ENCODE measurements at places on chromosomes 4 and X. TPM values are rescaled to one million over a fixed set of nuclear protein-coding genes. Genes with fewer than 3 reads are reported as not detected.

DNA sequence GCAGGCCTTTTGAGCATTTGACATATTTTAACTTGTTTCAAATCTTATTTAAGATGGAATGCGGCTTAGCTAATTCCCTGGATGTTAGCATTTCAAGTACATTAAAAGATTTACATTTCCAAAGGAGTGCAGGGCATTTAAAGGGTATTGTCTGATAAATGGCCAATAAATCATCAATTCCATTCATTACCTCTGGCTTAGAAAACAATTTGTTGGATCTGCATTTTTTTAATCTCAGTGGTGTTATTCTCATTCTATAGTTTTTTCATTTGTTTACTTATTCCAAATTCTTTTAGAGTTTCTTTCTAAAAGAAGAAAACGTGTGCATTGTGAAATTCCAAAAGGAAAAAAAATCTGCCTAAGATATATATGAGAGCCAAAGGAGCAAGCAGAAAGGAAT is 1.3 kb upstream of the NLRP2B start:
- DNase-seq = no peak
- no peak overlapping the region for H3K4me3 ChIP-seq
- H3K36me3 ChIP-seq = no peaks in the 10 kb centered on the region
- H3K4me1 ChIP-seq = no peaks in the 10 kb centered on the region
- no peaks in the 10 kb centered on the region for H3K27me3 ChIP-seq

DNA sequence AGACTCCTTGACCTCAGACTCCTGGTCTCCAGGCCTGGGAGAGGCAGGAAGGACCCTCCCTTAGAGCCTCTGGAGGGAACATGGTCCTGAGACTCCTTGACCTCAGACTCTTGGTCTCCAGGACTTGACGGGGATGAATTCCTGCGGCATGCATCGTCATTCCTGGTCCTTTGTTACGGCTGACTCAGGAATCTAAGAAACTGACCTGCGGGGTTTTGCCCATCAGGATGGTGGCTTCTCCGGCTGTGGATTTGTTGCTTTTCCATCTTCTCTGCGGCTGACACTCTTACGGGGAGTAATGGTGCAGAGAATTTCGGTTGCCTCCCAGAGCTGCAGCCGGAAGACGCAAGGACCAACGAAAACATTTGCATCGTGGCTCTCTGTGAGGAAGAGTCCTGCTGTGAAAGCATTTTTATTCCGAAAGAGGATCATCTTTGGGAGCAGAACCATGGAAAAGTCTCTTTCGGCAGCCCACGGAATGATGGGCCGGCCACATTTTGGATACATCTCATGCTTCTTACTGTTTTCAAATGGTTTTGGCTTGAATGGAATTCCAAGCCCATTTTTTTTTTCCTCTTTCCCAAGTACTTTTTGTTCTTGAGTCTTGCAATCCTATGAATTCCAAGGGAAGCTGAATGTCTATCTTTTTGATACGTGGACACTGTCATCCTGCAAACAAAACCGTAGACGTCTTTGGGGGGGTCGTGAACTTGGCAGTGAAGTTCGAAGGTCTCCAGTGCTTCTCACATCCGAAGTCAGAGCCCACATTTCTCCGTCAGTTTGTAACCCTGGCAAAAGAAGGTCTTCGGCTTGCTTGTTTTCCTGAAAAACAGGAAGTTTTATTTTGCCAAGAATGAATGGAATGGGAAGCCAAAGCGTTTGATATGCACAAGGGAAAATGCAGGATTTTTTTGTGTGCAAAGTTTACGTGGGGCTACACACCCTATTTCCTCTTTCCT is 36.5 kb downstream of the SHOX start:
- H3K27me3 ChIP-seq = no peaks in the 10 kb centered on the region
- H3K27ac ChIP-seq = no peak overlapping the region
- DNase-seq = no peak
- H3K4me3 ChIP-seq = no peak overlapping the region

DNA sequence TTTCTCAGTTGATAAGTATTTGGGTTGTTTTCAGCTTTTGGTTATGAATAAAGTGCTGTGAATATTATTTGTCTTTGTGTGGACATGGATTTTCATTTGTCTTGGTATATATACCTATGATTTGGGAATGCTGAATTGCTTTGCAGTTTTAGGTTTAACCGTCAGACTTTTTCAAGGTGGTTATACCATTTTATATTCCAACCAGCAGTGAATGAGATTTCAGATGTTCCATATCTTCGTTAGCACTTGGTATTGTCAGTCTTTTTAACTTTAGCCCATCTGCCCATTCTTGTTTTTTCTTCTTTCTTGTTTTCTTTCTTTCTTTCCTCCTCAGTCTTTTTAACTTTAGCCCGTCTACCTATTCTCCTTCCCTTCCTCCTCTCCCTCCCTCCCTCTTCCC is 106.0 kb downstream of the KDM6A start:
- no peaks in the 10 kb centered on the region for H3K27me3 ChIP-seq
- H3K4me3 ChIP-seq = no peak overlapping the region
- no peaks in the 10 kb centered on the region for H3K4me1 ChIP-seq

GRCh38 chrX:13911586-13911985 is 94.7 kb upstream of the GPM6B start:
- H3K36me3 ChIP-seq = no peaks in the 10 kb centered on the region
- no peaks in the 10 kb centered on the region for H3K27me3 ChIP-seq
- no peak overlapping the region for H3K27ac ChIP-seq

DNA sequence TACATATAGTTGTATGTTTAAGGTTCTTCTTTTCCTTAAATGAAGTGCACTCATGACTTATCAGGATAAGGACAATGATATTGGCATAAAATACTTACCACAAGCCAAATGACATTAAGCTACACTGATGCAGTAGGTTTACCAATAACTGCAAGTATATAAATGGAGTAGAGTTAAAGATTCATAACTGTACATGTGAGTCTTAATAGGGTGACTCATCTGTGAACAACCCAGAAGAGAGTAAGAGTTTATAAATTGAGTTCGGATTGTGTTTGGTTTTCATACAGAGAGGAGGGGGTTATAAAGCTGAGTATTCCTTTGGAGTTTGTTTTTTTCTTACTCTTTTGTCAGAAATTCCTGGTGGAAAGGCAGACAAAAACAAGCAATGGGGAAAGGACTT is 144.8 kb downstream of the TLL1 start:
- no peaks in the 10 kb centered on the region for H3K36me3 ChIP-seq
- H3K4me1 ChIP-seq = no peaks in the 10 kb centered on the region
- no peak overlapping the region for H3K4me3 ChIP-seq
- no peak overlapping the region for H3K27ac ChIP-seq

- no peaks in the 10 kb centered on the region for H3K27me3 ChIP-seq
- H3K36me3 ChIP-seq = no peaks in the 10 kb centered on the region
- no peaks in the 10 kb centered on the region for H3K4me1 ChIP-seq
- H3K27ac ChIP-seq = no peak overlapping the region
- H3K4me3 ChIP-seq = no peak overlapping the region
- no peak for DNase-seq
These were observed 8.8 kb downstream of the HTT-AS start for GRCh38 chr4:3065551-3065950.

GRCh38 chr4:48746608-48747362 is 33.3 kb downstream of the FRYL start:
- no peak overlapping the region for H3K4me3 ChIP-seq
- DNase-seq = no peak
- peaks cover 10% of the 10 kb centered on the region for H3K4me1 ChIP-seq
- no peaks in the 10 kb centered on the region for H3K36me3 ChIP-seq
- H3K27ac ChIP-seq = no peak overlapping the region

DNA sequence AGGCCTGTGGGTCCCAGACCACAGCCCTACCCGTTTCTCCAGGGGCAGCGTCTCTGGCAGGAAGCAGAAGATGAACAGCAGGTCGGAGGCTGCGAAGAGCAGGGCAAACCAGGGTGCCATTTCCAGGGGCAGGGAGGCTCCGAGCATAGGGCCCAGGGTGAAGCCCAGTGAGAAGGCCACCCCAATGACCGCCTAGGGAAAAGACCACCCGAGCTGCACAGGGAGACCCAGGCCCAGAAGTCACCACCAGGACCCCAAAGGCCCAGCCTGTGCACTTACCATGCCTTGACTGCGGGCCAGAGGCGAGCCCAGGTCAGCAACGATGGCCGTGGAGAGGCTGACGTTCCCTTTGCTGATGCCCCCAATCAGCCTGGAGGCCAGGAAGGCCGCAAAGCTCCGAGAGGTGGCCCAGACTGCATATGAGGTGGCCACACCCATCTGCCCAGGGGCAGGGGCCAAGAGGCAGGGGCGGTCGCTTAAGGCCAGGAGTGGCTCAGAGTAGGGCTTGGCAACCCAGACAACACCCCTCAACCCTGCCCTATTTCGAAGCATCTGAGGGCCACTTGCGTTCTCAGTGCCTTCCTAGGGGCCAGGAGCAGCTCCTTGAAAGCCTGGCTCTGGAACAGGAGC is 30.8 kb downstream of the NOP14 start:
- H3K36me3 ChIP-seq = peaks cover 38% of the 10 kb centered on the region
- H3K4me1 ChIP-seq = peaks cover 55% of the 10 kb centered on the region
- H3K27me3 ChIP-seq = no peaks in the 10 kb centered on the region
- DNase-seq = no peak
- no peak overlapping the region for H3K4me3 ChIP-seq

DNA sequence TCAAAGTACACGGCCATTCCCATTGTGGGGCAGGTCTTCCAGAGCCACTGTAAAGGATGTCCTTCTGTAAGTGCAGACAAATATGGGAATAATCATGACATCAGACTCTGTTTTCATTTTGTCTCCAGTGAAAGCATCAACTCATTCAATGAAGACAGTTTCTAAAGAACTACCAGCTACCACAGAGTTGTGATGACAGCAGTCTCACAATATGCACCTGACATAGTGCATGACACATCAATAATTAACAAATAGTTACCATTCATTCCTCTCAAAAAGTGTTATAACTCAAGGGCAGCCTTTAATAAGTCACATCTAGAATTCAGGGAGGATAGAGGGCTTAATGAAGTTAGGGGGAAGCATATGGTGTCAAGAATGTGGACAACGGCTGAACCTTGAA is 20.2 kb downstream of the MTTP start:
- H3K36me3 ChIP-seq = no peaks in the 10 kb centered on the region
- H3K4me3 ChIP-seq = no peak overlapping the region
- no peaks in the 10 kb centered on the region for H3K4me1 ChIP-seq
- no peak for DNase-seq
- no peak overlapping the region for H3K27ac ChIP-seq

- no peak for DNase-seq
- H3K27ac ChIP-seq = no peak overlapping the region
- H3K4me1 ChIP-seq = no peaks in the 10 kb centered on the region
- H3K4me3 ChIP-seq = no peak overlapping the region
These were observed 44.9 kb downstream of the CCNG2 start for GRCh38 chr4:77201857-77202256.

GRCh38 chr4:5722328-5722727 is 11.3 kb downstream of the EVC start:
- no peaks in the 10 kb centered on the region for H3K36me3 ChIP-seq
- DNase-seq = no peak
- H3K27ac ChIP-seq = no peak overlapping the region

DNA sequence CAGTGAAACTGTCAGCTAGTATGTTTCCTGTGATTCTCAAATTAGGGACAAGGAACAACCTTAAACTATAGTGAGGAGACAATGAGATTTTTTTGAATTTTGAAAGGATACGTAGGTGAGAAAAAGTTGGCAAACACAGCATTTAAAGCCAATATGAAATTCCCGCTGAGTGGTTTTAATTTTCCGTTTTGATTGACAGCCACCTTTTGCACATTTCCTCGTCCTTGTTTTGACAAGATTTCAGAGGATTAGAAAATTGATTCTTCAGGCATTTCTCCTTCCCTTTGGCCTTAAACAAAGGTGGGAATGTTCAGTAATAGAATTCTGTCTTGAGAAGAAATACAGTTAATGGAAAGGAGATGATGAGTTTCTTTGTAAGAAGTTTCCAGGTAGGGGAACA is 52.2 kb downstream of the RAPGEF2 start:
- no peaks in the 10 kb centered on the region for H3K4me1 ChIP-seq
- DNase-seq = no peak
- H3K27me3 ChIP-seq = no peaks in the 10 kb centered on the region
- H3K36me3 ChIP-seq = no peaks in the 10 kb centered on the region
- H3K27ac ChIP-seq = no peak overlapping the region

DNA sequence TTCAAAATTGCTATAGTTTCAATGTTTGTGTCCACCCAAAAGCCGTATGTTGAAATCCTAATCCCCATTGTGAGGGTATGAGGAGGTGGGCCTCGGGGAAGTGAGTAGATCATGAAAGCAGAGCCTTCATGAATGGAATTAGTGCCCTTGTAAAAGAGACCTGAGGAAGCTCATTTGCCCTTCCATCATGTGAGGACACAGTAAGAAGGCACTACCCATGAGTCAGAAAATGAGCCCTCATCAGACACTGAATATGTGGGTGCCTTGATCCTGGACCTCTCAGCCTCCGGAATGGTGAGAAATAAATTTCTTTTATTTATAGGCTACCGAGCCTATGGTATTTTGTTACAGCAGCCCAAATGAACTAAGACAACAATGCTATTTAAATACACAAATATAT is 57.7 kb upstream of the EFHC2 start:
- no peak overlapping the region for H3K27ac ChIP-seq
- no peaks in the 10 kb centered on the region for H3K27me3 ChIP-seq
- no peak for DNase-seq
- H3K4me3 ChIP-seq = no peak overlapping the region

DNA sequence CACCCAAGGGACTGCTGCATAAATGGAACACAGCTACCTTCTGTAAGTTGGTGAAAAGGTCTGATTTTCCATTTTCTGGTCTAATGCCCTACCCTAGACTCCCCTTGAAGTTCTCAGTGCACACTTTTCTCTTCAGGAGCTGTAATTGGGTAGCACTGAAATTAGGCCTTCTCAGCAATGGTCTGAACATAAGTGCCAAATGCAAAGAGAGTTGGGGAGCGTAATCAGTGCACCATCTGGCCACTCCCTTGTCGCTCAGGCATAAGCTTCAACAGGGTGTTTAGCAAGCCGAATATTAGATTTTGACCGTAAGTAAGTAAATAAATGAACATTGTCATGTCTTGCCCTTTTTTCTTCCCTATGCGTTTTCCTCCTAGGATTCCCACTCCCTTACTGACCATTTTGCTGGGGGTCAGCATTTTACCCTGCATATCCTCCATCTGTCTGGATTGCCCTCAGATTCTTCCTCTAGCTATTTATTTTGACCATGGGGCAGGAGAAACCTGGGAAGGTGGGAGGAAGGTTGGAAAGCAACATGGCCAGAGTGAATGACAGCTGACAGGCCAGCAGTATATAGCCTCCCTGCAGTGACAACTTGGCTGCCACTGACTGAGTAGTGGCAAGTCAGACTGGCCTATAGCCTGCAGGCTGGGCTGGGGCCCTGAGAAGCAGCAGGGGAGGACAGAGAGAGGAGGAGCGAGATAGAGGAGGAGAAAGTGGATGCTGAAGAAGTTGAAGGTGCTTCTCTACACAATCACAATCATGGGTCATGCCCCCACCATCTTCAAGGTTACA is 2.7 kb downstream of the NHSL2 start:
- no peak overlapping the region for H3K27ac ChIP-seq
- peaks cover 16% of the 10 kb centered on the region for H3K4me1 ChIP-seq
- no peaks in the 10 kb centered on the region for H3K36me3 ChIP-seq
- H3K4me3 ChIP-seq = no peak overlapping the region
- H3K27me3 ChIP-seq = peaks cover 5% of the 10 kb centered on the region

Gene FGFR3
- total RNA-seq = not detected

Gene NR3C2
- total RNA-seq = 8.6 TPM

Gene GPC3
- not detected for total RNA-seq

Gene SMARCA1
- not detected for total RNA-seq

Gene IRS4
- total RNA-seq = not detected

Gene RASGEF1B
- total RNA-seq = 90.8 TPM

Gene TBC1D9
- total RNA-seq = 2.0 TPM

All from natural killer cell (primary cell).